Activated CD8-positive, alpha-beta memory T cell treated with anti-CD3 and anti-CD28 coated beads, Interleukin-2, amount 10 ng/mL, durations not matched to agents 7 days and 5 days (primary cell): ENCODE measurements at places on chromosomes 2 and 18.

GRCh38 chr2:58503918-58504317, 262.8 kb upstream of the FANCL start:
- no peak for DNase-seq

DNA sequence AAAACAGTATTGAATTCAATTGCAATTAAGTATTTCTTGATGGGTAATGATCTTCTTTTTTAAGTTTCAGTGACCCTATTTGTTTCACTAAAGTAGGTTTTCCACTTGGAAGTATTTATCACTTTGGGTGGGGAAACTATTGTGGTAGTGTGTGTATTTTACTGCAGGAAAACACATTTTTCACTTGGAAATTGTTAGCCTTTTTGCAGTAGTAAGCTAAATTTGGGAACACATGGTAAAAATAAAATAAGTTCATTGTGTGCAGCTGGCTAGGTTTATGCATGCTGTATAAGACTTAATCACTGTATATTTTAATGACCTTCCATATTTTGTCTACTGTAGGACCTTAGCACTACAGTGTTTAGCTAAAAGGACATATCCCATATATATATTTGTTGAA, 28.5 kb upstream of the RTTN start:
- no peak for DNase-seq

- no peak for DNase-seq
These were observed 133.1 kb downstream of the GCA start for GRCh38 chr2:162477011-162477410.

- no peak for DNase-seq
These were observed 89.8 kb downstream of the HS1BP3 start for GRCh38 chr2:20560891-20561636.
